ENCODE measurements at places on chromosomes 6 and 20. TPM values are rescaled to one million over a fixed set of nuclear protein-coding genes. Genes with fewer than 3 reads are reported as not detected.

GRCh38 chr20:48705240-48706115 is 122.3 kb downstream of the PREX1 start:
- H3K27me3 ChIP-seq: no peaks in the 10 kb centered on the region
- no peaks in the 10 kb centered on the region for H3K36me3 ChIP-seq
- H3K4me3 ChIP-seq: no peak overlapping the region

DNA sequence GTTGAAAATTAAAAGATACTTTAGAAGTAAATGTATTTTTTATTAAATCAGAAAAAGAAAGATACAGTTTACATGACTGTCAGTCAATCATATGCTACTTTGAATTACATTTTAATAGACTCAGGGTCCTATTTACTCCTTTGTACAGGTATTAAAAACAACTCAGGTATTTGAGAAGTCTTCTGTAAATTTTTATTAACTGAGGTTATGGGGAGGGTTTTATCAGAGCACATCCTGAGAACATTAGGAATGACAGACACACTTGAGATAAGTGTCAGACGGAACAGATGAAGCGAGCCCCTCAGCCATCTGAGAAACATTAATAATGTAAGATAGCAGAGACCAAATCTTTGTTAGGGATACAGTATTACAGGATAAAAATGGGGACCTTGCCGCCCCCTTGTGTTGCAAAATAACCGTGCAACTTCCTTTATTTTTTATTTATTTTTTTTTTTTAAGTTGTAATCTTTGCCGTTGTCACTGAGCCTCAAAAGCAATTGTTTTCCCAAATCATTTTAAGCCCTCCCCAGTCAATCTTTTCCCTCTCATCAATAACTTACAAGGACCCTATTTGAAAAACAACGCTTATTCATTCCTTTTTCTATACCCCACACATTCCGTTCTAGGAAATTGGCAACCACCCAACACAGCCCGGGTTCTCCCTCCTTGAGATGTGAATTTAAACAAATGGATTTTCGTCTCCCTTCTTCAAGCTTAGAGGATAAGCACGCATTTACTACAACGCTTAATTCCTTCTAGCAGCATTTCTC is 126.7 kb downstream of the BCAS1 start:
- H3K4me3 ChIP-seq: no peak overlapping the region
- no peak overlapping the region for H3K27ac ChIP-seq
- H3K4me1 ChIP-seq: peaks cover 35% of the 10 kb centered on the region

DNA sequence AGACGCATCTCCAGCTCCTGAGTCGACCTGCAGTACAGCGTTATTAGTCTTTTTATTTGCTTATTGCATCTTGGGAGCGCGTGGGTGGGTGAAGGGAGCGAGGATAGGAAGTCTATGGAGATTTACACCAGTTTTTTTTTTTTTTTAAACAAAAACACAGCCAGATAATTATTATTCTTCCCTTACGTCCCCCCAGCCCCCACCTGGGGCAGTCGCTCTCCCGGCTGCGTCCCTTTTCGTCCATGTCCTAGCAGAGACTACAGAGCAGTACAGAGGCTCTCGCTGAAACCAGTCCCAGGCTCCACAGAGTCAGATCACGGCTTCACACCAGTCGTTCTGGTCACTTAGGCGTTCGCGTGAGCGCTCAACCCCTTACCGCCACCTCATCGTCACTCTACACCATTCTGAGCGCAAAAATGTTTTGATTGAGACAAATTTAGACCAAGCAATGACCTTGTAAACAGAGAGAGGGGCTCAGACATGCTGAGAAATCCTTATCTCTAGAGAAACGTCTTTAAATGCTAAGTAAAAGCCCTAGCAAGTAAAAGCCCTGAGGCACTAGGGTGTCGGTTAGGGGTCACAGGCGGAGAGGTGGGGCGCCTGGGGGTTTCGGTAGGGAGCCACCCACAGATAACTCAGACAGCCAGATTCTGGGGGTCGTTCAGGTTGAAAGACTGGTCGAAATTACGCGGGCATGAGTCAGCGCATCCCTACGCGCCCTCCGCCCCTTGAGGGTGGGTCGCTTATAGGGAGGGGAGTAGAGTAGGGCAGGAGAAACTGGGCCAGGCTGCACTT is 975 bp upstream of the PPT2 start:
- no peak overlapping the region for H3K27ac ChIP-seq
- H3K4me3 ChIP-seq: peak overlapping the region; percentile 100
- peaks cover 1% of the 10 kb centered on the region for H3K36me3 ChIP-seq
- peak; percentile 75 for DNase-seq
- H3K4me1 ChIP-seq: peaks cover 29% of the 10 kb centered on the region
- H3K27me3 ChIP-seq: peaks cover 44% of the 10 kb centered on the region

- H3K27me3 ChIP-seq: no peaks in the 10 kb centered on the region
- peak; percentile 60 for DNase-seq
- no peak overlapping the region for H3K4me3 ChIP-seq
- no peaks in the 10 kb centered on the region for H3K36me3 ChIP-seq
- no peak overlapping the region for H3K27ac ChIP-seq
These were observed 175.1 kb upstream of the JAG1 start for GRCh38 chr20:10848810-10849370.

DNA sequence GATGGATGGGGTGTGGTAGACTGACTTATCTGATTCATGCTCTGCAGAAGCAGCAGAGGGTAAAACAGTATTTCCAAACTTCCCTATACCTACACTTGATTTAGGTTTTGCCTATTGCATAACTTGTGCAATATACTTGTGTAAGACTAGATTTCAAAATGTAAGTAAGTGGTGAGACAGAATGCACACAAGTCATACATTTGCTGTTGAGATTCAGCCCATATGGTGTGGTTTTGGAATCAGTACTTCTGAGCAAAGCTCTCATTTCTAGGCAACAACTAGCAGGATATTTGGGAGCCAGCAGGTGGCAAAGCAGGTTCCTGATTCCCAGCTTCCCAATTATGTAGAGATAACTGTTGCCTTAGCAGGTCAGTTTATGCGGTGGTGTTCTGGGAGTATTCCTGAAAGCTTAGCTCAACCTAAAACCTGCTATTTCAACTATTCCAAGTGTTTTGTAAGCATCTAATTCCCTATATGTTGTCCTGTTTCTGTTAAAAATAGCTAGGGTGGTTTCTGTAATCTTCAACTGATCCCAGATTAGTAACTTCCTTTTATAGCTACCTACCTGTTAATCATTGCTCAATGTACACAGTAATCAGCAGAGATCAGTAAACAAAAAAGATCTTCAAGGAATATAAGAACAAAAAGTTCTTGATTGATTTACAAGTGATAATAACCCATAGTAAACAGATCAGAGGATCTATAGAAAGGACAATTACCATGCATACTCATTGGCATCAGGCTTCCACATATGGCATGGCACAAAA is 8.5 kb upstream of the FABP7 start:
- peak; percentile 58 for DNase-seq
- H3K4me1 ChIP-seq: no peaks in the 10 kb centered on the region
- no peak overlapping the region for H3K4me3 ChIP-seq

DNA sequence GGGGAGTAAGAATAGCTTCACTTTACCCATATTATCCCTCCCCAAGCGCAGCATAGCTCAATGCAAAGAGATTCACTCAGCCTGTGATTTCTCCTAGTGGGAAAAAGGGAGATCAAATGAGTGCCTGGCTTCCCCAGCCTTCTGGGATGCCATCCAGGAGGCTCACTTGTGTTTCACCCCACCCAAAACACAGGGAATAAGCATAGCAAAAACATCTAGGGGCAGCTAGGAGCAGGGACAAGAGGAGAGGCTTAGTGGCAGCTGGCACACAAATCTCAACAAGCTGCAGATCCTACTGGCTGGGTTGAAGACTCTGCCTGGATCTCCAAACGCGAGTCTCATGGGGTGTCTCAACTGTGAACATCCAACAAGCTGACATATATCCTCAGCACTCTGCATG is 715.8 kb downstream of the RNF144B start:
- DNase-seq: no peak
- 0 out of 2 replicates have a peak, but pooled peaks cover 3% of the 10 kb centered on the region for H3K36me3 ChIP-seq
- H3K4me1 ChIP-seq: no peaks in the 10 kb centered on the region
- no peak overlapping the region for H3K27ac ChIP-seq
- H3K4me3 ChIP-seq: no peak overlapping the region
- H3K27me3 ChIP-seq: no peaks in the 10 kb centered on the region

DNA sequence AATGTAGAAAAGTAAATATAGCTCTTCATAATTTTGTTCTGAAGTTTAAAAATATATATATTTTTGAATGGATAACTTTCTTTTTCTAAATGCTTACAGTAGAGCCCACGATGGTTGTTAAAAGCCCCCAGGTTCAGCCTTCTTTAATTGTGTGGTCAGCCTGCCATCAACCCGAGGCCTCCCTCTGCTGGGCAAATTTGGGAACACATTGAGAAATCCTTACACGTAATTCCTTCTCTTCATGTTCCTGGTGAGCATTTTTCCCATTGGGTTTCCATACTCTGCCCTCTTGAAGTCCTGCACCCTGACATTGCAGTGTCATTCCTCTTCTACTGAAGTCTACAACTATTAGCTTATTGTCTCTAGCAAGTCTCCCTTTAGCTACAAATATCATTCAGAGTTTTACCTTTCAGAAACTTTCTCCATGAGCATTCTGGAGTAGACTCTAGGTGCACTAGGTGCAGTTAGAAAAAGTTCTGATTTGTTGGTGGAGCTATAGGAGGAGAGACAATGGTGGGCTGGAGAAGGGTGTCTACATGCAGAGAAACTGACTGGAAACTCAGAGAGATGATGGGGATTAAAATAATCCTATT is 40.6 kb downstream of the TRIM38 start:
- H3K36me3 ChIP-seq: no peaks in the 10 kb centered on the region
- H3K4me1 ChIP-seq: peaks cover 41% of the 10 kb centered on the region
- H3K27me3 ChIP-seq: no peaks in the 10 kb centered on the region
- H3K27ac ChIP-seq: no peak overlapping the region
- peak; percentile 85 for DNase-seq

NHSL1 gene
- total RNA-seq: 24.5 TPM

ARMH2 gene
- not detected for total RNA-seq

GINM1 gene
- total RNA-seq: 19.2 TPM

IL17F gene
- total RNA-seq: not detected

C4A gene
- total RNA-seq: 2.4 TPM

TSPO2 gene
- total RNA-seq: not detected

RNF182 gene
- total RNA-seq: 9.8 TPM
